Stimulated activated CD4-positive, alpha-beta T cell treated with anti-CD3 and anti-CD28 coated beads, Interleukin-15, amount 100 ng/mL, for 48 hours (primary cell): ENCODE measurements at places on chromosomes 16 and 17.
A peak's percentile ranks its signal among the peaks of the same experiment; 100 is the strongest.

GRCh38 chr17:80633207-80633606 is 88.6 kb downstream of the RPTOR start:
- no peak for DNase-seq

DNA sequence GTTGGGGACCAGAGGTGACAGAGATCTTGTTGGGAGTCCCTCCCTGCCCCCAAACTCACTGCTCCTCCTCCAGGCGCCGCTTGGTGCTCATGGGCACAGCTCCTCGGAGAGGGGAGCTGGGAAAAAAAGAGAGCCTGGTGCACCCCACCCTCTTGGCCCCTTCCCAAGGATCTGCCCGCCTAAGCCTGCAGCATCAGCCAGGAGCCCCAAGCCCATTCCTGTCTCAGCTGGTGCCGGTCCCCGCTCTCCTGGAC is 400 bp downstream of the HCFC1R1 start:
- DNase-seq: no peak

- DNase-seq: peak; percentile 36
These were observed 707 bp downstream of the NUFIP2 start for GRCh38 chr17:29292992-29293889.

GRCh38 chr17:7838090-7839075 is 4.4 kb downstream of the KDM6B start:
- no peak for DNase-seq

- DNase-seq: no peak
These were observed 1.3 kb upstream of the PER1 start for GRCh38 chr17:8153525-8153956.
